ENCODE measurements at places on chromosomes 7 and 10.

- DNase-seq, result no peak
These were observed 143.3 kb downstream of the PKD1L1 start for GRCh38 chr7:47804767-47805545.

- DNase-seq, result no peak
These were observed 43.8 kb downstream of the RASGEF1A start for GRCh38 chr10:43223056-43223455.

GRCh38 chr7:91771921-91772815 is 108.3 kb downstream of the MTERF1 start:
- no peak for DNase-seq

DNA sequence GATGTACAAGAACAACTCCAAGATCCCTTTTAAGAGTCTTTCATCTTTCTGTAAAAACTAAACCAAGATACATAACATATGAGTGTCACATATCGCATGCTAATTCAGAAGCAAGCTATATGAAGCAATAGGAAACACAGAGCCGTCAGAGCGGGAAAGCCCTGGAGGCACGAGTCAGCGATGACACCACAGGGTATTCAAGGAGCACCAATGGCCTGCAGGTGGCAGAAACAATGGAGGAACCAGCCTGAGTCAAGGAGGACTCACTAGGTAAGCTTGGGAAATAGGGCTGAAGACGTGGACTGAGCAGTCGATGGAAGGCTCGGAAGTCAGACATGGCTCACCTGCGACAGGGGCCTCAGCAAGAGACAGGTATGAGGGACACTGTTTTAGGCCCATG is 214.4 kb downstream of the FAM107B start:
- no peak for DNase-seq

DNA sequence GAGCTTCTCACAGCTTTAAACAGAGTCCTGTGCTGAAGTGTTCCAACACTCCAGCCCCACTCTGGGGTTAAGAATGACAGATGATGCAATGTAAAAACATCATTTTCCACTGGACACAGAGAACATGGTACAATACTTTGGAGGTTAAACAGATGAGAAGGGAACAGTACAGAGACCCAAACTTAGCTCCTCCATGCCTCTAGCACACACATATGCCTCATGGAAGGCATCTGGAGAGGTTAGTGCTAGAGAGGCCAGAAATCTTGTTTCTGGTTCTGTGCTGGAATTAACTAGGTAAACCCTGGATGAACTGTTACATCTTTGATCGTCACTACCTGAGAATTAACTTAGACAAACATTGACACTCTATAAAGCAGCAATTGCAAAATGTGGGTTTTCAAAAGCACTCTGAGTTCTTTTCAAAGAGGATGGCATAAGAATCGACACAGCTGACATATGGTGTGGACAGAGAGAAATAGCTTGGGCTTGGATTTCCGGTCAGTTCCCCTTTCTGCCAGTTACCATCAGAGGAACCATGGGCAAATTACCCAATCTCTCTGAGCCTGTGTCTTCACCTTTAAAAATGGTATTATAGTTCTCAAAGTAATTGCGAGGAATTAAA is 81.9 kb downstream of the KCNMA1 start:
- DNase-seq, result no peak

- DNase-seq, result no peak
These were observed 33.8 kb downstream of the MKI67 start for GRCh38 chr10:128092454-128092853.

All from stimulated activated CD8-positive, alpha-beta memory T cell treated with anti-CD3 and anti-CD28 coated beads, Interleukin-4, amount 100 ng/mL, for 1 hour (primary cell).